ENCODE measurements at places on chromosomes 3 and 15.

DNA sequence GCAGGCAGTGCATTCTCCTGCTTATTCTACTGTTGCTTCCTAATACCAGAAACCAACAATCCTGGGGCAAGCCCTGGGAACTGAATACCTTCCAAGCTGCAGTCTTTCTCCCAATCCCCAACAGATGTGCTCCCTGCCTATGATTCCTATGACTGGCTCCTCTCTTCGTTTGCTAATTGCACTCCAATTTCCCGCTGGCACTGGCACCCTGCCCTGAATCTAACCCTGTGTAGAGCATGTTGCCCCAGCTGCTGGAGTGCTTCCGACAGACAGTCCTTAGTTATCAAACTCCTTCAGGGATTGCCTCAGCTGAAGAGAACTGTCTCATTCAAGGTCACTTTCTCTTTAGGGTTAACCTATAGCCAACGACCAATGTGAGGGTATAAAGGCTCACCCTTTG is 214.1 kb downstream of the NECTIN3 start:
- no peak for DNase-seq

DNA sequence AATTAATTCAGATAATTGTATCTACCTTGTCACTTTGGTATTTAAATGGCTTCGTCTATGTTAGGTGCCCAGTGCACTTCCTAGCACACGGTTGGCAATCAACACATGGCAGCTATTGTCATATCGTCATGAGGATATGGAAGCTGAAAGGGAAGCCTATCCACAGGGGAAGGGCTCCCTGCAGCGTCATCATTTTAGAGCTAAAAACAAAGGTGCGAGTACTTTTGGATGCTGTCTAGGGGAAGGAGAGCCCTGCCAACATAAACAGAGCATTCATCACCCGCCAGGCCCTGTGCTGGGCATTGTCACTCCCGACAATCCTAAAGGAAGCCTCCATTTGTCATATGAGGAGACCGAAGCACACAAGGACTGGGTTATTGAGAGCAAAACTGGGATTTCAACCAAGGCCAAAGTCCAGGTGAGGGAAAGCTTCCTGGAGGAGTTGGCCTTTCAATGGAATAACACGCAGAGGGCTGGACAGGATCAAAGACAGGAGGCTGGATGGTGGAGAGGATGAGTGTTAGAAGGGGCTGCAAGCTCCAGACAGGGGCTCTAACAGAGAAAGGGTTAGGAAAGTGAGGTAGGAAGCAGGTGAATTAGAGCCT is 8.0 kb upstream of the PARL start:
- DNase-seq = no peak

DNA sequence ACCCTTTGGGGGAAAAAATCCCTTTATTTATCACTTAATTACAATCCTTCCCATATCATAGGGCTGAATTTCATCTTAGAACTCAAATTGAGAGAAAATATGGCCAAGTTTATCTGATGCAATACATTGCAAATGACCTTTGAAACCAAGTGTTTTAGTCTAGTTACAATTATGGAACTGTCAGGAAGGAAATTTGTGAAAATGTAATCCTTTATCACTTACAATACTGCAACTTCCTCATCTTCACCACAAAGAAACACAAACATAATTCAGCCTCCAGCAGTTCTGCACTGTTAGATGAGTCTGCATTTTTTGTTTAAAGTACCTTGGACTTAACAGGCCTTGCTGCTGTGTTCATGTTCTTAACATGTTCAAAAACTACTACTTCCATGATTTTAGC is 4.6 kb downstream of the CCPG1 start:
- no peak for DNase-seq

GRCh38 chr15:75725006-75725718 is 12.5 kb upstream of the CSPG4 start:
- DNase-seq = no peak

DNA sequence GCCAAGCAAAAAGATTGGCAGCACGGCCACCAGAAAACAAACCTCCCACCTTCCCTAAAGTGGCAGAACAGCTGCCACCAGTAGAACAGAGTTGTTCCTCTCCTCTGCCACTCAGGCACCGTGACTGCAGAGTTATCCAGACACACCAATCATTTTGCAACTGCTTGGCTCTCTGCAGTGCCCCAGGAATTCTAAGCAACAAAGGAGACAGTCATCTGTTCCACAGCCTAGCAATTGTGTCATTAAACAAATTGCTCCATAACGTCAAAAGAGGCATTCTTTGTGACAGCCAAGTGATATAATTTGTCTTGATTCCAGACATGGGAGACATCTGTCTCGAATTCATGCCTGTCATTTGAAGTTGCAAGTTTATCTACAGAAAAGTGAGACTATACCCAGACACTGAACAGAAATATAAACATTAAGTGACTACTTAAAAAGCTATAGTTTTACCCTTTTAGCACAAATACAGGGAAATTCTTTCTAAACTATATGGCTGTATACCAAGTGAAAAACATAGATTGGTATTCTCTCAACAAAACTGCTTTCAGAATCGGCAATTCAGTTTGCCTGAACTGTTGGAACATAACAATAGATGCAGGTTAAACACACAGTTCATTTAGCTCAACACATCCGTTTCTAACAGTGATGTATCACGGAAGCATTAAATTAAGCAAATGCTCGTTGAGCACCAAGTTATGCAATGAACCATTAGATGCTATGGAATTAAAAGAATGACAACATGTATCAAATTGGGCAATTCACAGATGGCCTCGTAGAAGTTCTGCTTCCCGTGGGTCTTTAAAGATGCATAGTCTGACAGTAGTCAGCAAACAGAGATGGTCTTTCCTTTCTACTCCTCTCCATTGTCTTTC is 281.3 kb downstream of the FGF12 start:
- DNase-seq = no peak

DNA sequence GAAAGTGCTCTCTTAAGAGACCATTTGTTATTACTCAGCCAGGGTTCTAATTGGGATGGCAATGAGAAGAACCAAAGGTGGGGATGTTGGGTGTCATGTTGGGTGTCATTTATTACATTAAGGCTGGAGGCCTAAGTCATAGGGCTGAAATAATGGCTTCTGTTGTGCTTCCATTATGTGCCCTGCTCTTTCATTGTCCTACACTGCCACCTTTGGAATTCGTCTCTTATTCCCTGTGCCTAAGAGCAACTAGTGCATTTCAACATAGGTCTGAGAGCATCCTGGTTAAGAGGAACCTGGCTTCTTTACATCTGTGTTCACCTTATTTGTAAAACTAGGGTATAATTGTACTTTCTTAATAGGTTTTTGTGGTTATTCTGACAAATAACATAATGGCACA is 32.2 kb downstream of the RIOX2 start:
- DNase-seq = peak; percentile 9

DNA sequence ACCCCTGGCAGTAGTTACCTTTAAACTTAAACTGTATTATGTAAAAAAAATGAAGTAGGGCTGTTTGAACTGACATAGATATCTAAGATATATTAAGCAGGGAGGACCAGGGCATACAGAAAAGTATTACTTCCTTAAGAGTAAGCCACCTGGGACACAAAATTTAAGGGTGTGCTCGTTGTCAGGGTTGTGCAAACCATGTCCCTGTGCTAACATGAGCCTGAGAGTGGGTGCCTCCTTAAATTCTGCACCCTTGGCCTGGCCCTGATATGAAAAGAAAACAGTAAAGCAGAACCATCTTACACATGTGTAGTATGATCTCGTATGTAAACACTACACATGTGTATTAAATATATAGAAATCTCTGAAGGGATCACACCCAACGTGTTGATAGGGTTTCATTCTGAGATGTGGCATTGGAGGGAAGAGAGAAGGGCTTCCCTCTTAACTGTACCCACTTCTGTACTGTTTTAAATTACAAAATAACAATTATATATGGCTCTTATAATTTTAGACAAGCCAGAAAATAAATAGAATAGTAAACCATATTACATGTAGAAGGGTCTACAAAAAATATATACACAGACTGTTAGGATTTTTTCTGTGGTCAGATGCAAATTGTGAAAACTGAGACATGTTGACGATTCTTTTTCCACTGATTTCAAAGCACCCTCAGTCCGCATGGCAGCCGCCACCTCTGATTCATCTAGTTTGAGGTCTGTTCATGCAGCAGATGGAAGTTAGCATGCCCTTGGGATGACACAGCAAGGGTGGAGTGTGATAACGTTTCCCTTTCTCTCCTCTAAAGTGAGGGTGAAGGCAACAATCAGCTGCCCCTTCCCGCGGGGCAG is 400.8 kb upstream of the PROK2 start:
- DNase-seq = no peak

- DNase-seq = no peak
These were observed 9.5 kb downstream of the TBC1D21 start for GRCh38 chr15:73882761-73883419.

GRCh38 chr3:29329986-29330890 is 49.4 kb downstream of the RBMS3 start:
- DNase-seq = no peak

GRCh38 chr15:78047761-78048627 is 29.5 kb downstream of the TBC1D2B start:
- peak; percentile 29 for DNase-seq

GRCh38 chr3:34634939-34635338 is 836.5 kb downstream of the PDCD6IP start:
- DNase-seq = no peak

GRCh38 chr3:182122779-182123178 is 411.1 kb downstream of the SOX2 start:
- no peak for DNase-seq

- DNase-seq = no peak
These were observed 44.6 kb downstream of the PLCL2 start for GRCh38 chr3:16929311-16929710.

DNA sequence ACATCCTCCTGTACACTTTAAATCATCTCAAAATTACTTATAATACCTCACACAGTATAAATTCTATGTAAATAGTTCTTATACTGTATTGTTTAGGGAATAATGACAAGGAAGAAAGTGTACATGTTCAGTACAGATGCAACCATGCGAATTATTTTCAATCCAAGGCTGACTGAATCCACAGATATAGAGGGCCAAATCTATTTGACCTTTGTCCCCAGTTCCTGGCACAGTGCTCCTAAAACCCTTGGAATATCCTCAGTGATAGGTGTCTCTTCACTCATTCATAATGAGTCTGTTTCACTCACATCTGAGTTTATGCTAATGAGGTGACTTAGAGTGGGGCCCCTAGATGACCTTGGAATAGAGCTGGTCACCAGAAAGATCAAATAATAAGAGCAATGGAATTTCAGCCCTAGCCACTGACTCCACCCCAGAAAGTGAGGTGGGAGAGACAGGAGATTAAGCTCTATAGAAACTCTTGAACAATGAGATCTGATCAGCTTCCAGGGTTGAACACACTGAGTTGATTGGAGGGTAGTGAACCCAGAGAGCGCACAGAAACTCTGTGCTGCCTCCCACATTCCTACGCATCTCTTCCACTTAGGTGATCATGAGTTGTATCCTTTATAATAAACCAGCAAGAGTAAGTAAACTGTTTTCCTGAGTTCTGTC is 65.3 kb downstream of the ADAM10 start:
- DNase-seq = no peak

DNA sequence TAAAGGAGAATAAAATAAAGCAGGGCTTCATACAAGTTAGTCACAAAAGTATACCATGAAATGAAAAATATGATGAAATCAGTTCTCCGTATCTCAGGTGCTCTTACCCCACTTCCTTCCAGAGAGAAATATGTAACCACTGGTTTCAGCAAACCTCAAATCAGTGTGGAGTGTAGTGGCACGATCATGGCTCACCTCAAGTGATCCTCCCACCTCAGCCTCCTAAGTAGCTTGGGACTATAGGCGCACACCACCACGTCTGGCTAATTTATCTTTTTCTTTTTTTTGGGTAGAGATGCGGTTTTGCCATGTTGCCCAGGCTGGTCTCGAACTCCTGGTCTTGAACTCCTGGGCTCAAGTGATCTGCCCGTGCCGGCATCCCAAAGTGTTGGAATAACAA is 24.2 kb downstream of the DENND4A start:
- peak; percentile 41 for DNase-seq

DNA sequence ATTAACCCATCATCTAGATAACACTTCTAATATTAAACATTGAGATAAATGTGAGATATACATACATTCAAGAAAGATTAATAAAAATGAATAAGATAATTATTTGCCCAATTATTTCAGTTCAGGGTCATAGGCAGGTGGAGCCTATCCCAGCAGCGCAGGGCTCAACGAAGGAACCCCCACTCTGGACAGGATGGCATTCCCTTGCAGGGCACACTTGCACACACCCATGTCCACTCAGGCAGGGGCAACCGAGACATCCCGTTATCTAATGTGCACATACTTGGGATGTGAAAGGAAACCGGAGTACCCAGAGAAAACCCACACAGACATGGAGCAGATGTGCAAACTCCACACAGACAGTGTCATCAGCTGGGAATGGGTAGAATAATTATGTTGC is 175.4 kb upstream of the CMC1 start:
- no peak for DNase-seq

- DNase-seq = no peak
These were observed 17.1 kb downstream of the MCF2L2 start for GRCh38 chr3:183411216-183411922.

DNA sequence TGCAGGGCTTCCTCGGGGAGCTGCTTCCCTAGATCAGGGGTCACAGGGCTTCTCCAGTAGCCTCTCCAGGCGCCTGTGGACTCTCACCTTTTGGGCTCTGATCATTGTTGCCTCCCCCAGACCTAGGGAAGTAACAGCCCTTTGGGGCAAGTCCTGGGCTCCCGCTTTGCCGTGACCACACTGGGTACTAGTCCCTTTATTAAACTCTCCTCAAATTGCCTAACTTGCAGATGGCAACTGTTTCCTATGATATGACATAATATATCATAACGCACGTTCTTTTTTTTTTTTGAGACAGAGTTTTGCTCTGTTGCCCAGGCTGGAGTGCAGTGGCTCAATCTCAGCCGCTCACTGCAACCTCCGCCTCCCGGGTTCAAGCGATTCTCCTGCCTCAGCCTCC is 17.9 kb upstream of the NRROS start:
- no peak for DNase-seq

GRCh38 chr15:71282076-71282475 is 166.8 kb downstream of the THSD4 start:
- no peak for DNase-seq

DNA sequence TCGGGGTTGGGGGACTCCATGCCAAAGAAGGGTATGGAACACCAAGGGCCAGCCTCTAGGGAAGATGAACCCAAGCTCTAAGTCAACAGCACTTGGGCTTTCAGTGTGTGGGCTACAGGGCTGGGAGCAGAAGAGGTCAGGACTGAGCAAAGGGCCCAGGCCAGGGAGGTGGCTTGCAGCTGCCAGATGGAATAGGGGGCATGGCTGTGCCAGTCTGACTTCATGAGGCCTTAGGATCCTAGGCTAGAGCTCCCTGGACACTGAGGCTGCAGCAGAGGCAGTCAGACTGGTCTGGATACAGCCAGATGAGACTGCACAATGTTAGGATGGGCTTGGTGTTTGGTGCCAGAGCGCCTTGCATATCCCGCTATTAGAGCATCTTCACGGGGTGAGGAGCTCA is 3.8 kb downstream of the RASGRF1 start:
- no peak for DNase-seq

DNA sequence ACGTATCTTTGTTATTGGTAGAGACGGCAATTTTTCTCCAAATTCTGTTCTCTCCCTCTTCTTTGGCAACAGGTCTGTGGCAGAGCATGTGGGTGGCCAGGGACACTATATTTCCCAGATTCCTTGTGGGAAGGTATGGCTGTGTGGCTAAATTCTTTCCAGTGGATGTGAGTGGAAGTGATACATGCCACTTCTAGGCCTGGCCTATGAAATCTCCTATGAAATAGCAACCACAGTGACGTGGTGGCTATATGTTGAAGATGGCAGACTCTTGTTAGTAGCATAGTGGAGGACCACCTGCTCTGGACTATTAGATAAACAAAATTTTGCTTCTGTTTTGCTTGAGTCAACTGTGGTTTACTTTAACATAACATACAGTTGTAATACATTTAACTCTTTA is 243.3 kb downstream of the IL20RB start:
- DNase-seq = no peak

Measured in activated CD4-positive, alpha-beta T cell treated with anti-CD3 and anti-CD28 coated beads, Interleukin-2, amount 10 ng/mL, durations not matched to agents 7 days and 5 days (primary cell).